ENCODE measurements at places on chromosomes 7 and 10. TPM values are rescaled to one million over a fixed set of nuclear protein-coding genes. Genes with fewer than 3 reads are reported as not detected.

- no peak for DNase-seq
Observed at GRCh38 chr10:72794260-72794659, 99.3 kb upstream of the OIT3 start.

Gene SHOC2
- 35.3 TPM for polyA plus RNA-seq

DNA sequence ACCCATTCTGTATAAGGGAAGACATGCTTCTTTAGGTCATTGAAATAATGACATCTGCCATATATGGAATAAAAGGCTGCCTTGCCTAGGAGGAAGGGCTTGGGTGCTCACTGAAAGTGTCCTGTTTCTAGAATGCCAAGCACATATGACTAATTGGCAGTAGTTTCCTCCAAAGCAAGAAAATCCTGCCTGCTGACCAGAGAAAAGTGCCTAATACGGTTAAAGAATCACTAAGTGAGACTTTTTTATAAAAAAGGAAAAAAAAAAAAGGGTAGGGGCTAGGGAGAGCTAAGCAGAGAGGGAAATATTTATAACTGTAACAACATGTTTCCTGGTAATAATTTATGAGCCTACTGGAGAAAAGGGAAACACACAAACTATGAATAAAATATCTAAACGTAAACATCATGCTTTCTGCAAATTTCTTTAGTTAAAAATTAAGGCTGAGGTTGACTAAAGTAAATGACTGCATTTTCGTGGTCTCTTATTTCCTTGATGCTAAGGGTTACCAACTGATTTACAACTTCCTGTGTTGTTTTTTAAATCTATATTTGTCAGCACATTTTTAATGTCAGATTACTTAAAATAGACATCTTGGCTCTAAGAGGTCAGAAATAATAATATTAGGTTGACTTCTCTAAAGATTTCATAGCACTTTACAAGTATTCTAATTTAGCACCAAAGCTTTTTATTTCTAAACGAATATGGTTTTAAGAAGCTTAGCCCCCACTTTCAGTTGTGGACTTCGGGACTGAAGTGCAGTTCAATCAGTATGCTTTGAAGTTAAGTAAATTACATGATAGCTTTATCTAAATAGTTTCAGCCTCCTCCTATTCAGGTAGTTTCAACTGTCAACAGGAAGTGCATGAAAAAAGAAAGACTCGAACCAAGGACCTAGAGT is 89.6 kb downstream of the CABCOCO1 start:
- DNase-seq: peak; percentile 53

GRCh38 chr10:100653957-100654781 is 91.2 kb upstream of the PAX2 start:
- DNase-seq: peak; percentile 76

Gene CYP3A5
- polyA plus RNA-seq: 2.8 TPM

- DNase-seq: no peak
Observed at GRCh38 chr7:50369143-50370026, 64.9 kb downstream of the IKZF1 start.

GRCh38 chr7:129779602-129780256 is 168.2 kb downstream of the NRF1 start:
- no peak for DNase-seq

DNA sequence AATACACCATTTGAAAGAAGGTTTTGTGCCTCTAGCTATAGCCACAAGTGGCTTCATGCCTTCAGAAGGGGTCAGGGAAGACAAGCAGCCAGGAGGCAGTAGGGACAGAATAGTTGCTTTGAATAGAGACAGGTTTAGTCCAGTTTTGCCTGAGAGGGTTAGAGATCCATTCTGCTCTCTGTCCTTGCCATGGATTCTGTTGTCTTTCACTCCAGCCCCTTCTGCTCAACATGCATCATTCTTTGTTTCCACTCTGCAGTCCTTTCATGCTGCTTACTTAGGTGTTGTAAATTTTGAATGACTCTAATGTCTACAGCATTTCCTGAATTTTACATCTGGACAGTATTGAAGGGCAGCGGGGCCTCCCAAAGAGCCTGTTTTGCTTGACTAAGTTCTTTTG is 60.3 kb downstream of the CNTNAP2 start:
- DNase-seq: no peak

Data from left renal cortex interstitium (tissue), 4 donors.